Stimulated activated CD4-positive, alpha-beta T cell treated with anti-CD3 and anti-CD28 coated beads, Interleukin-15, amount 100 ng/mL, for 1 hour (primary cell): ENCODE measurements at places on chromosomes 13 and 19.

DNA sequence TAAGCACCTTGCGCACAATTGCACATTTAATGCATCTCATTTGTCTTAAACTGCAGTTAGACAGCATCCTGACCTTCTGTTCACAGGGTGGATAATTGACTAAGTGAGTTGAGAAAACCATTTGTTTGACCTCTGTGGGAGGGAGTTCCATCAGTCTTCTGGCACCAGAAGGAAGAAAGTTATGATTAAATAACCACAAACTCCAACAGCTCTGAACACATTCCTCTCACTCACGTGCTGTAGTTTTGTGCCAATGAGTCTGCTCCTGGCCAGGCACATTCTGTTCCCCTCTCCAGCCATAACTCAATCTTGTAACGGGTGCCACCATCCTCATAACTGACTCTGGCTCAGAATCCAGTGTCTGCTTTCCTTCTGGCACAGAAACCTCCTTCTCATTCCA lies 817.2 kb downstream of the SLITRK1 start:
- DNase-seq, result no peak

GRCh38 chr13:75091718-75092117 lies 390.3 kb downstream of the TBC1D4 start:
- no peak for DNase-seq

- DNase-seq, result no peak
Observed at GRCh38 chr13:40969169-40969901, 49.8 kb downstream of the ELF1 start.

- peak; percentile 49 for DNase-seq
Observed at GRCh38 chr13:98484289-98485219, 92.4 kb downstream of the STK24 start.

GRCh38 chr13:113658836-113659235 lies 838 bp upstream of the ATP4B start:
- no peak for DNase-seq

DNA sequence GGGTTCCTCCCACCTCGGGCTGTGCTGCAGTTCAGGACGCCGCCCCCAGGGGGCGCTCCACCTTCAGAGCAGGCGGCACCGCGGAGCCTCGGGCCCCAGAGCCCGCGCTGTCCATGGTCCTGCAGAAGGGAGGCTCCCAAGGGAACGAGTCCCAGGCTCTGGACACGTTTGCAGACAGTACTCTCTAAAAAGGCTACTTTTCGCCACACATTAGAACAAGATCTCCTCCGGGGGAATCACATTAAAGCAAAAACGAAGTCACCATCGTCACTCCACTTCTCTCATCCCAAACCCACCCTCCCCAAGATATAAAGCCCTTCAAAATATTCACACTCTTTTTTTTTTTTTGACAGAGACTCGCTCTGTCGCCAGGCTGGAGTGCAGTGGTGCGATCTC lies 4.6 kb upstream of the SIGLEC10 start:
- DNase-seq, result peak; percentile 85

DNA sequence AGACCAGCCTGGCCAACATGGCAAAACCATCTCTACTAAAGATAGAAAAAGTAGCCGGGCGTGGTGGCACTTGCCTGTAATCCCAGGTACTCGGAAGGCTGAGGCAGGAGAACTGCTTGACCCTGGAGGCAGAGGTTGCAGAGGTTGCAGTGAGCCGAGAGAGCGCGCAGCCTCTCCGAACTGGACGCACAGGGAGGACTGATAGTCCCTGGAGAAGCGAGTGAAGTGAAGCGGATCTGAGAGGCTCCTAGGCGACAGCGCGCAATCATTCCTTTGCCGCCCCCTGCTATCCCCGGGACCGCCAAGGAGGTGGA lies 233 bp downstream of the ZNF561 start:
- DNase-seq, result no peak
